ENCODE measurements at places on chromosomes 16 and 17.

DNA sequence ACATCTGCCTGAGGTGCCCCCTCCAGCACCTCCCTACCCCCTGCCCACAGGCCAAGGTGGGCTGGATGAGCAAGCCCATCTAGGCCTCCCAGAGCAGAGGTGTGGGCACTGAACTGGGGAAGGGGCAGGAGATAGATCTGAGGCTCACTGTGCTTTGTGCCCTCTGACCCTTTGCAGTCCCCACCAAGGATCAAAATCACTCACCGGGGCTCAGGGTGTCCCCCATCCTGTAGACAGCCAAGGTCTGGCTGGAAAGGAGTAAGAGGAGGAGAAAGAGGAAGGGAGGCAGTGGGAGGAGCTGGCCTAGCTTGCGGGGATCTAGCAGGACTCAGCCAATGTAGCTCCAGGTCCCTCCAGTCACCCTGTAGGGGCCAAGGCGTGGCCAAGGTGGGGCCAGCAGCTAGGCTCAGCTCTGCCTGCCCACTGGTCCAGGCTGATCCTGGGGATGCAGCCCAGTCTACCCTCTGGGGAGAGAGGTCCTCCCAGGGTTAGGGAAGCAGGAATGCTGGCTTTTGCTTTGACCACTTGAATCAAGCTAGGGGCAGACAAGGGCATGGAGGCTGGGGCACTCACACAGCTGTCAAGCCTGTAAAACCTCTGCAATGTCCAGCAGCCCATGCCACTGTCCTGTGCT lies 1.8 kb downstream of the SLC12A4 start:
- DNase-seq, result peak; percentile 10

DNA sequence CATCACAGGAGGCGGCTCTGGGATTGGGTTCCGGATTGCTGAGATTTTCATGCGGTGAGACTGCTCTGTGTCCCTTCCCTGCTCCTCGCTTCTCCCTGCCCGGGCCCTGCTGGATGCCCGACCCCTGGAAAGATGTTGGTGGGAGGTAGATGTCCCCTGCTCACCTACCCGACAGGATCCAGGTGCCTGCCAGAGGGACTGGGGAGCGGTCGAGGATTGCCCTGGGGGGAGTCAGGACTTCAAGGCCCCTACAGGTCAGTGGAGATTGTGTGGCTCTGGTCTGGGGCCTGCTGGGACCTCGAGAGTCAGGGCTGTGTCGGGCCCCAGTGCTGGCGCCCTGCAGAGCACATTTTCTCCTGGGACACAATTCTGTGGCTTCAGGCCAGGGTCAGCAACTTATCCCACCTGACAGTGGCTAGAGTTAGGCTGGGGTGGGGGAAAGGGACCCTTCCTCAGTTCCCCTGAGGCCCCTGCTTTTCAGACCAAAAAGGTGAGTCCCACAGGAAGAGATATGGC lies 3.3 kb downstream of the DECR2 start:
- DNase-seq, result no peak

- DNase-seq, result peak; percentile 67
Measured at GRCh38 chr17:1684378-1685189, at the start of gene PRPF8. PRPF8 (minus strand) TSS chr17:1684867; CDS start chr17:1684571, 296 bp downstream.

DNA sequence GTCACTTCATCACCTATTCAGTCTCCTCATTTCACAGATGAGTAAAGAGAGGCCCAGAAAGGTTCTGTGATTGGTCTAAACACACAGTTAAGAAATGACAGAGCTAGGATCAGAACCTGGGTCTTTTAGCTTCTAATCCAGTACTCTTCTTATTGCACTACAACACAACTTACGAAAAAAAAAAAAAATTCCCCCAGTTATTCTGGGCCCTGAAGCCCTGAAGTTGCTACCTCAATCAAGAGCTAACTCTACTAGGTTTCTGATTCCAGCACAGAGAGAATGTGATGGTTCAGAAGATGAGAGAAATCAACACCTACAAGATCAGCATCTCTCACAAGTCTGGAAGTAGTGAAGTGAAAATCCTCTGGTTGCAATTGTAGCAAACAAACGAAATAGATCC lies 37.3 kb downstream of the GRB7 start:
- DNase-seq, result no peak

GRCh38 chr16:19771040-19771439 lies 53.0 kb downstream of the IQCK start:
- no peak for DNase-seq

- no peak for DNase-seq
Measured at GRCh38 chr16:67547423-67548264, 14.7 kb upstream of the CTCF start.

GRCh38 chr17:7211491-7212273 lies 8.0 kb downstream of the DLG4 start:
- no peak for DNase-seq

DNA sequence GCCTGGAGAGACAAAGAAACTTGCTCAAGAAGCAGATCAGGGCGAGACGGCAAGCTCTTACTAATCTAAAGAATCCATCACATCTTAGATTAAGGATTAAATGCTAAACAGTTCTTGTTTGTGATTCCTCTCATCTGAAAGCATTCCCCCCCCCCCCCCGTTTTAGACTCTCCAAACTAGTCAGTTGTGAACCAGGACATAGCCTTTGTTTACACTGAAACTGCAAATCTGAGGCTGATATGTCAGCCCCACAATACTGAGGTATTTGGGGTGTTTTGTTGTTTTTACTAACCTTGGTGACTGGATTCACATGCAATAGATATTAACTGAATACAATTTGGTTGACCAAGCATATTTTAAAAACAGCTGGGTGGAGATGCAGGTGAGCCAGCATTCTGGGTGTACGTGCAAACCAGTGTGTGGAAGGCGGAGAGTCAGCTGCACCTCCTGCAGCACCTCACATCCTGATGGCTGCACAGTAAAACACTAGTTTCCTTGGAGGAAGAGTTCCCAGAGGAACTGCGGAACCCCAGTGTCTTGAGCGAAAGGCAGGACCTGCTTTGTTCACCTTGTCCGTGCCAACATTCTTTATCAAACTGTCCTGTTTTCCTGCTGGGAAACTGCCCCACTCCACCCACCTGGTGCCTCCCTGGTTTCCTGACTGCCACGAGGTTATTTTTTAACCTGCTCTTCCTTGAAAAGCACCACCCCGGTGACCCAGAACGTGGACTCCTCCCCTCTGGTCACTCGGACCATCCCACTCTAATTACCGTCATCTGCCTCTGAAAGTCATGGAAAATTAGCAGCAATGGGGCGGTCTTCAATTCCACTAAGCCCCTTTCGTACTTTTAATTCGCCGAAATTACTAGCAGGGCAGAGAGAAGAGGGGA lies 1.2 kb upstream of the YPEL2 start:
- DNase-seq, result no peak

- no peak for DNase-seq
Measured at GRCh38 chr16:88862968-88863367, 3.5 kb downstream of the PABPN1L start.

DNA sequence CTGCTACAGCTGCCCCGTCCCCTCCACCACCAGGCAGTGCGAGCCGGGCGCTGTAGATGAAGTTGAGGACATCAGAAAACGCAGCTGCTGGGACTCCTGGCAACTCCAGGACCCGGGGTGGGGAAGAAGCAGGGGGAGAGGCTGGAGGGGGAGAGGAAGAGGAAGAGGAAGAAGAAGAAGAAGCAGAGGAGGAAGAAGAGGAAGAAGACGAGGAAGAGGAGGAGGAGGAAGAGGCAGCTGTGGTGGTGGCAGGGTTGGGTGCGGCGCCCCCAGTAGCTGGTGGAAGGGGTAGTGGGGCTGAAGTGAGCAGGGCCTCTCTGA lies 13.2 kb downstream of the ZBTB4 start:
- DNase-seq, result no peak

- no peak for DNase-seq
Measured at GRCh38 chr17:54261465-54261864, 438.7 kb downstream of the KIF2B start.

DNA sequence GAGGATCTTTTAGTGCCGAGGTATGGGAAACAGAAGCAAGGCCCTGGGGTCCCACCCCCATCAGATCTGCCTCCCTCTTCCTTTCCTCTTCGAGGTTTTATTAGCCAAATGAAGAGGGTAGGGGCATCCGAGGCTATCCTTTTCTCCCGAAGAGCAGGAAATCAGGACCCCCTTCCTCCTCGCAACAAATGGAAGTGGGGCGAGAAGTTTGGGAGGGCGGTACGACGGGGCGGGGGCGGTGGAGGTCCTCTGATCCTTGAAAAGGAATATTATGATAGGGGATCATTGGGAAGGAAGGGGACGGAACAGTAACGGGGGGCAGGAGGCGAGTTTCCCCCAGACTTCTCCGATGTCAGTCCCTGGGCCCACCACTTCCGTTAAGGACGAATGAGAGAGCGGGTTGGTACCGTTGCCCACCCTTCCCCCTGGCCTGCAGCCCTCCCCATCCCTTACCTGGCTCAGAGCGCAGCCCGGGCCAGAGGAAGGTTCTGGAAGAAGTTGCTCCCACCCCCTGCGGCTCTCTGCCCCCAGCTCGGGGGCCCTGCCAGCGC lies 309 bp downstream of the FOXJ1 start:
- DNase-seq, result no peak

GRCh38 chr17:58985971-58986370 lies 120.7 kb downstream of the TRIM37 start:
- no peak for DNase-seq

DNA sequence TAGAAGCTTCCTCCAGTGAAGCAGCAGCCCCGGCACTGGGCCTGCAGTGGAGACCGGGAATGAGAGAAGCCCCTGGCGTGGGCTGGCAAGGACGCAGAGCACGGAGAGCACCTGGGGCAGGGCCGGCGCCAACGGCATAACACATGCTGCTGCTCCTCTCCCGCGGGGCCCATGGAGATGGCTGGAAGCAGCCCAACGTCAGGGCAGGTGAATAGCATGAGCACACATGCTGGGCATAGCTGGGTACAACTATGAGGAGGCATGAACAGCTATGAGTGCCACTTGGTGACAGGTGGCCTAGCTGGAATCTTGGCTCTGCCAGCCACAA lies 46.4 kb downstream of the IRF8 start:
- no peak for DNase-seq

DNA sequence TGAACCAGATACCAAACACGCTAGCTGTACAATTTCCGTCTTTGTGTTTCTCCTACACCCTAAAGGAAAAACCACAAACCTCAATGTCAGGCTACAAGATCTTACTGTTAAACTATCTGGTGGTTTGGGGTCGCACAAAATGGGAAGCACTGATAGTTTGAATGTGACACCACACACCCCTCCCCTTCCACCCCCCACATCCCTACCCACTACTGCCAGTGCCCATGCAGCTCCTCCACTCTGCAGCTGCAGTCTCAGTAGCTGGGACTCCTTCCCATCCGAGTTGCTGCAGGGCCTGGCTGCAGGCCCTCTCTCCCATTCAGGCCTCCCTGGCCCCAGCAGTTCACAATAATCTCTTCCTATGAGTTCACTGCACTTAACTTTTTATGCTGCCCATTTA lies 18.4 kb downstream of the TRAP1 start:
- DNase-seq, result no peak

- no peak for DNase-seq
Measured at GRCh38 chr17:66474258-66474657, 171.8 kb downstream of the PRKCA start.

GRCh38 chr16:86016201-86016965 lies 117.4 kb downstream of the IRF8 start:
- peak; percentile 52 for DNase-seq

GRCh38 chr17:77778636-77779489 lies 179.6 kb upstream of the TNRC6C start:
- DNase-seq, result no peak

DNA sequence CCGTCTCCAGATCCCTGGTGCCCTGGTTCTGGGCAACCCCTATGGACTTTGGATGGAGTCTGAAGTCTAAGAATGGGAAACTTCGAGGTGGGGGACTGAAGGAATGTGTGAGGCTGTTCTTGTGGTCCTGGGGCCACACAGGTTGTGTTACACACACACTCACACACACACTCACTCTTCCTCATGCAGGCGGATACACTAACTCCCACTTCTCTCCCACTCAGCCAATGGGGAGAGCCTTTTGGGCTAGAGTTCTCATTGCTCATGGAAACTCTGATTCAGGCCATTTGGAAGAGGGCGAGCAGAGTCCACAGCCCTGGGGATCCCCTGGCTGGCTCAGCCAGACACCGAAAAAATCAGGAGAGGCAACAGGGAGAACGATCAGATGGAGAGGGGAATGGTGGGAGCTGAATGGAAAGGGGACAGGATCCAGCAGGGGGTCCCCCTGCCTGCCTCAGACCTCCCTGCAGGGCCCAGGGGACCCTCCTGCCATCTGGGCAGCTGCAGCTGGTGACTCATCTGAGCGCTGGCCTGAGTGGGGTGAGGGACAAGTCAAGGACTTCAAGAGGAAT lies 9.1 kb downstream of the IGFBP4 start:
- DNase-seq, result no peak

GRCh38 chr16:76345163-76345661 lies 68.0 kb downstream of the CNTNAP4 start:
- no peak for DNase-seq

DNA sequence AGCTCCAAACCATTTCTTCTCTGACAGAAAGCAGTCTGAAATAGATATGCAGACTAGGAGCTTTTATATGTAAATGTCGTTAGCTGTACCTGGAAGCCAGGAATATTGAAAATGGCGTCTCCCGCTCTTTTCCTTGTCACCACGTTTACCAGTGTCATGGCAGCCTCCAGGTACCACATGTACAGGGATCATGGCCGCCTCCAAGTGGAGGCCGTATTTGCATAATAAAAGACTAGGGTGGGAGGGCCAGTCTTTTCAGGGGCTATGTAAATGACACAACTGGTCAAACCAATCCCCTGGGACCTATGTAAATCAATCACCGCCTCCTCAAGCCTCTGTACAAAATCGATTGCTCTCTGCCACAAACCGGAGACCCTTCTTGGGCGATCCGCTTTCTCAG lies 54.3 kb downstream of the MYOCD start:
- DNase-seq, result no peak

- DNase-seq, result no peak
Measured at GRCh38 chr16:87366288-87366687, 17.3 kb downstream of the FBXO31 start.

DNA sequence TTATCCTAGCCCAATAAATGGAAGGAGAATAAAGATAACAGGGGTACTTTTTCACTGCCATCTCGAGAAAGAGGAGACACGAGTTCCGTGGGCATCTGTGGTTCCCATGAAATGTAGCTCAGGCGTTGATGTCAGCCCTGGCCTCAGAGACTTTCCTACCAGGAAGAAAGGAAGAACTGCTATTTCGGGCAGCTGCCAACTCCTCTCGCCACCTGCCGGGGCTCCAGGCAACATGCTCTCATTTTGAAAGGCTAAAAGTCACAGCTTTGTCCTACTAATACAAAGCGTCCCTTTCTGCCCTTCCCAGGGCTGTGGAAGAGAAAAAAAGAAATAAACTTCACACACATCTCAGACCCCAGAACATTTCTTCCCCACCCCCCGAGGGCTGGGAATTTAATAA lies 65.8 kb downstream of the DHRS7C start:
- no peak for DNase-seq

Data from AML-193 (cell line).